GM12878 (cell line): ENCODE measurements at places on chromosomes 1 and 21. TPM values are rescaled to one million over a fixed set of nuclear protein-coding genes. Genes with fewer than 3 reads are reported as not detected.

Gene ERICH3
- total RNA-seq: not detected in 2 replicates

DNA sequence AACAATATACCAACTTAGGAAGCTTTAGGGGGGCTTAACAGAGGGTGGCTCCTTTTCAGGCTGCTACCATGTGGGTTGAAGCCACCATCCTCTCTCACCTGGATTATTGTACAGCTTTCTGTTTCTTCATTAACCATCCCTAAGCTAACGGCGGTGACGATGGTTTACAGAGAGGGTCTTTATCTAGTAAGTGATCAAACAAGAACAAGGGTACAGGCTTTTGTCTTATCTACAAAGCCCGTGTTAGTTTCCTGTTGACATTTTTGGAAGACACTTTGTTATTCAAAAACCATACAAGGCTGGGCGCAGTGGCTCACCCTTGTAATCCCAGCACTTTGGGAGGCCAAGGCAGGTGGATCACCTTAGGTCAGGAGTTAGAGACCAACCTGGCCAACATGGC is 20.4 kb downstream of the SLC25A33 start:
- DNase-seq: no peak

GRCh38 chr1:117388328-117388727 is 21.1 kb downstream of the MAN1A2 start:
- no peak for DNase-seq

DNA sequence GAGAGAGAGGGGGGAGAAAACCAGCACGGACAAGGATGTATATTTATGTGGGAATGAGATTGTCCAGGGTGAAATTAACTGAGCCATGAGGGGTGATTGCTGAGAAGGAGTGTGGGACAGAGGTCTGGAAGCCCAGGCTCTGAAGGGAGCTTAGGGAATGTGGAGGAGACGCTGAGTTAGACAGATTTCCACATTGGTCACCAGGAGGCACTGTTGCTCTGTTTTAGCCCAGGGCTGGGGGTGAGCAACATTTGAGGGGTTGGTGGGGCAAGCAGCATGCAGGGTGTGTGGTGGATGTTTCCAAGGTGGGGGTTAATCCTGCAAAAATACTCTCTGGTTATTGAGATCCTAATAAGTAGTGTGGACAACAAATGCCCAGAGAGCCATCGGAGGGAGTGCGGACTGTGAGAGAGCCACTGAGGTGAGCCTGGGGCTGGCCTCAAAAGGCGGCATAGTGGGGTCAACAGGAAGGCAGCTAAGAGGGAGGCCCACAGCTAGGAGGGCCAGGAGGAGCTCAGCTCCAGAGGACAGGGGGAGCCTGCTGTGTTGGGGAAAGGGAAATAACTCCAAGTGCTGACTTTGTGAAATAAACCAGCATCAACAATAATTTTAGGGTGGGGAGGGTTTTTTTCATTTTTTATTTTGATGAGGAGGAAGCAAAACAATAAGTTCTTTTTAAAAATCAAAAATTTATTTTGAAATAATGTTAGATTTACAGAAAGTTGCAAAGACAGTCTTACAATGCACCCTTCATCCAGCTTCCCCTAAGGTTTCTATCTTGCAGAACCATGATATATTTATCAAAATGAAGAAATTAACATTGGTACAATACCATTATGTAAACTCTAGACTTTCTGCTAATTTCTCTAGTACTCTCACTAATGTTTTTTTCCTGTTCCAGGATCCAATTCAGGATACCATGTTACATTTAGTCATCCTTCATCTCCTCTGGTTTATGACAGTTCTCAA is 82.8 kb upstream of the CD34 start:
- no peak for DNase-seq

DNA sequence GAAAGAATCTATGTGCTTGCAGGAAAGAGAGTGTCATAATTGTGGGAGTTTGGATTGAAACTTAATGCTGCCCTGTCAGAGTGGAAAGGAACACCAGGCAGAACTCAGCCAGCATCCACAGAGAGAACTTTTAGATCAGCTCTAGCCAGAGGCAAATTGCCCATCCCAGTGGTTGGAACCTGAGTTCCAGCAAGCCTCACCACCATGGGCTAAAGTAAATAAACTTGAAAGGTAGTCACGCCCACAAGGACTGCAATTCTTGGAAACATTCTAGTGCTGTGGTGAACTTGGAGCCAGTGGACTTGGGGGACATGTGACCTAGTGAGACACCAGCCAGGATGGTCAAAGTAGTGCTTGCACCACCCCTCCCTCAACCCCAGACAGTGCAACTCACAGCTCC is 571.6 kb downstream of the LRRIQ3 start:
- no peak for DNase-seq

- DNase-seq: no peak
Measured at GRCh38 chr1:240212556-240212955, 120.9 kb downstream of the FMN2 start.

- DNase-seq: no peak
Measured at GRCh38 chr1:12405325-12406210, 175.7 kb downstream of the VPS13D start.
